ENCODE measurements at places on chromosomes 1 and 21. TPM values are rescaled to one million over a fixed set of nuclear protein-coding genes. Genes with fewer than 3 reads are reported as not detected.

The ATP1A2 gene
- polyA plus RNA-seq: 0.12 TPM

The RIPPLY3 gene
- polyA plus RNA-seq: 0.24 TPM

The DIPK1A gene
- polyA plus RNA-seq: 8.4 TPM

The MYOM3 gene
- not detected for polyA plus RNA-seq

Measured in neural cell (in vitro differentiated cells).